Endothelial cell (in vitro differentiated cells): ENCODE measurements at places on chromosomes 12 and 14. TPM values are rescaled to one million over a fixed set of nuclear protein-coding genes. Genes with fewer than 3 reads are reported as not detected.

GRCh38 chr12:13116259-13116658 is 12.8 kb upstream of the GSG1 start:
- no peak overlapping the region for H3K4me3 ChIP-seq
- H3K4me1 ChIP-seq = peaks cover 21% of the 10 kb centered on the region
- no peak for DNase-seq
- peaks cover 2% of the 10 kb centered on the region for H3K27me3 ChIP-seq

GRCh38 chr12:19707948-19708409 is 268.7 kb downstream of the AEBP2 start:
- peaks cover 18% of the 10 kb centered on the region for H3K4me1 ChIP-seq
- no peak overlapping the region for H3K4me3 ChIP-seq
- DNase-seq = no peak
- no peaks in the 10 kb centered on the region for H3K36me3 ChIP-seq

- H3K4me3 ChIP-seq = no peak overlapping the region
- no peaks in the 10 kb centered on the region for H3K4me1 ChIP-seq
- no peaks in the 10 kb centered on the region for H3K36me3 ChIP-seq
- H3K27ac ChIP-seq = no peak overlapping the region
- H3K27me3 ChIP-seq = peaks cover 2% of the 10 kb centered on the region
These were observed 52.9 kb upstream of the OR9K2 start for GRCh38 chr12:55073043-55074022.

- peak; percentile 44 for DNase-seq
- H3K36me3 ChIP-seq = peaks cover 28% of the 10 kb centered on the region
- peaks cover 18% of the 10 kb centered on the region for H3K27me3 ChIP-seq
- H3K4me1 ChIP-seq = peaks cover 24% of the 10 kb centered on the region
These were observed 6.7 kb downstream of the CDKN1B start for GRCh38 chr12:12723681-12724420.

DNA sequence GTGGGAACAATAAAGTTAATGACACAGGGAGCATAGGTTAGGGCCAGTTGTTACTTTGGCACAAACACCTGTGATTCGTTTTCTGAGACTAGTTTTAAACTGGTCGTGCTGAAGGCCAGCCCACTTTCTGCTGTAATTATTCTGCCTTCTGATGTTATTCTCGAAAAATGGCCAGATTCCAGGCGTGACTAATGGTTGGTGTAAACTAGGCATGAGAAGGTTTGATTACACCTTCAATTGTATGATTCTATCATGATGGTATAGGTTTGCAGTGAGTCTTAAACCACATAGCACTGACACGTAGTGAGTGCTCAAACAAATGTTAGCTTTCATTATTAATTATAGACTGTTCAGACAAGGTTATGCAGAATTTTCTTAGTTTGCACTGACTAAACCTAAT is 39.0 kb downstream of the CKB start:
- no peak for DNase-seq

DNA sequence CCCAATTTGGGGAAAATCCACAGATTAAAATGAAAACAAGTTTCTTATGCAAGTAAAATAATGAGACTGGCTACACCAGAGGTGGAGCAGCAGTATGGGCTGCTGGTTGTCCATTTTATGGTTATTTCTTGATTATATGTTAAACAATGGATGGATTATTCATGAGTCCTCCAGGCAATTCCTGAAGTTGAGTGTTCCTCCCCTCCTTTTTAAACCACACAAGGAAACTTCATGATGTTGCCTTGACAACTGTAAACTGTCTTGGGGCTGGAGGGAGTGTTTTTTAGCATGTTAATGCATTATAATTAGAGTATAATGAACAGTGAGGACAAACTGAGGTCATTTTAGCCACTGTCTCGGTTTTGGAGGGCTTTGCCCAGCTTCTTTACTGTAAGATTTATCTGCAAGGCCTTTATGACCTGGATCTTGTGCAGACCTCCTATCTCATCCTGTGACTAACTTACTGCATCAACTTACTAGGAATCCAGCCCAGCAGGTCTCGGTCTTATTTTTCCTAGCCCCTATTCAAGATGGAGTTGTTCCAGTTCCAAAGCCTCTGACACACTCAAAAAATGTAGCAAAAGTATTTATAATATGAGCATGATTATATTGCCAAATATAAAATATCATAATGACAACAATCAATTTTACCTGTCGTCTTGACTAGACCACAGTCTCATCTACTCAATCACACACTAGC is 534.0 kb downstream of the TMEM121 start:
- H3K4me3 ChIP-seq = no peak overlapping the region
- H3K27ac ChIP-seq = no peak overlapping the region
- H3K27me3 ChIP-seq = peaks cover 9% of the 10 kb centered on the region
- peaks cover 12% of the 10 kb centered on the region for H3K36me3 ChIP-seq

GRCh38 chr14:104550861-104551728 is 28.5 kb upstream of the C14orf180 start:
- H3K4me1 ChIP-seq = no peaks in the 10 kb centered on the region
- H3K27ac ChIP-seq = no peak overlapping the region
- no peak for DNase-seq
- H3K36me3 ChIP-seq = no peaks in the 10 kb centered on the region

- H3K27ac ChIP-seq = peak overlapping the region; percentile 34
- no peak for DNase-seq
- peaks cover 47% of the 10 kb centered on the region for H3K4me1 ChIP-seq
- H3K36me3 ChIP-seq = peaks cover 35% of the 10 kb centered on the region
These were observed 3.6 kb downstream of the UBC start for GRCh38 chr12:124910561-124911478.

RFX4 gene
- not detected for total RNA-seq

GRCh38 chr12:115259968-115260747 is 576.2 kb upstream of the TBX3 start:
- no peaks in the 10 kb centered on the region for H3K36me3 ChIP-seq
- no peak overlapping the region for H3K27ac ChIP-seq
- no peak for DNase-seq
- H3K4me3 ChIP-seq = no peak overlapping the region
- no peaks in the 10 kb centered on the region for H3K27me3 ChIP-seq
- no peaks in the 10 kb centered on the region for H3K4me1 ChIP-seq

GRCh38 chr12:108082485-108082884 is 46.6 kb upstream of the WSCD2 start:
- no peak overlapping the region for H3K4me3 ChIP-seq
- peaks cover 1% of the 10 kb centered on the region for H3K27me3 ChIP-seq
- no peak overlapping the region for H3K27ac ChIP-seq
- H3K36me3 ChIP-seq = no peaks in the 10 kb centered on the region

PDE3A gene
- 0.97 TPM for total RNA-seq

PTPRR gene
- total RNA-seq = 0.33 TPM

LRTM2 gene
- not detected for total RNA-seq

DNA sequence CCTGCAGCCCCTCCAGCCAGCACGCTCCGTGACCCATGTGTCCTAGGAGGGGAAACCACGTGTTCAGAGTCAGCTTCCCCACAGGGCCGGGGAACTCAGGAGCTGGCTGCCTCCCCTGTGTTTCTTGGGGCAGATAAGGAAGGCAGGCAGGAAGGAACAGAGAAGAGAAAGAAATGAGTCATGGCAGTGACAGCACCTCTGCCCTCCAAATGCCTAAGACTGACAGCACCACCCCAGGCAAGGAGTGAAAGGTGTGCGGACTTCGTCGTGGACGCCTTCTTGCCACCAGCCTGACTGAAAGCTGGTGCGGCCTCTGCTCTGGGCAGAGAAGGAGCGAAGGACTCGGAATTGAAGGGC is 167.0 kb upstream of the FKBP4 start:
- H3K4me3 ChIP-seq = no peak overlapping the region
- H3K36me3 ChIP-seq = no peaks in the 10 kb centered on the region
- DNase-seq = no peak

DNA sequence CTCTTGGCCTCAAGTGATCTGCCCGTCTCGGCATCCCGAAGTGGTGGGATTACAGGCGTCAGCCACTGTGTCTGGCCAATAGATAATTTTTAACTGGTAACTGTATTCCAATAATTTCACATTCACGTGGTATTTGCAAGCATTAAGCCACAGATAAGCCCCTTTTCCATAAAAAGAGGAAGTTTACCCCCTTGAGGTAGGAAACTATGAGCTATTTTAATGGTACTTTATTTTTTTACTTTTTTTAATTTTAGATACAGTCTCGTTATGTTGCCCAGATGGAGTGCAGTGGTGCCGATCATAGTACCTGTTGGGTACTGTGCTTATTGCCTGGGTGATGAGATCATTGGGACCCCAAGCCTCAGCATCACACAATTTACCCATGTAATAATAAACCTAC is 42.9 kb upstream of the AP4S1 start:
- no peaks in the 10 kb centered on the region for H3K36me3 ChIP-seq
- H3K27ac ChIP-seq = no peak overlapping the region
- H3K27me3 ChIP-seq = no peaks in the 10 kb centered on the region

- peaks cover 2% of the 10 kb centered on the region for H3K27me3 ChIP-seq
- no peaks in the 10 kb centered on the region for H3K4me1 ChIP-seq
- DNase-seq = no peak
- peaks cover 33% of the 10 kb centered on the region for H3K36me3 ChIP-seq
These were observed 72.7 kb downstream of the RIN3 start for GRCh38 chr14:92585981-92586937.

DNA sequence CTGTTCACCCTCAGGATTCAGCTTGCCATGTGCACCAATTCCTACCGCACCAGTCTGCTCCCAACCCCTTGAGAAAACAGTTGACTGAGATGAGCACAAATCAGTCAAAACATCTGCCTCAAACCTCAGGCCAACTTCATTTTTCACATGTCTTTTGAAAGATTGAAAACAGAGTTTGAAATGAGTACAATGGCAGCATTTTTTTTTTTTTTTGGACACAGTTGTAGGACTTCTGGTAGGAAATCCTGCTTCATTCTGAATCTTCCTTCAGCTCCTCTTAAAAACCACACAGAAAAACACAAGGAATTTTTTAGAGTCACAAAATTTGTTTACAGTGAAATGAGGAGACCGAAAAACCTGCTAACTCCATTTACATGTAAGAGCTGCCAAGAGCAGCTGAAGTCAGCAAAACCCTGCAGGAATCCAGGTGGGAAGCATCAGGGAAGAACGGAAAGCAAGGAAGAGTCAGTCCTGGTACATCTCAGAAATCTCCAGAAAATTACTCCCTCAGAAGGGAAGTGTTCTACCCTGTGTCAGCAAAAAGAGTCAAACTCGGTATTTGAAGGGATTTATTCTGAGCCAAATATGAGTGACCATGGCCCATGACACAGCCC is 100.3 kb upstream of the TMTC1 start:
- no peaks in the 10 kb centered on the region for H3K27me3 ChIP-seq
- no peaks in the 10 kb centered on the region for H3K4me1 ChIP-seq
- no peak overlapping the region for H3K27ac ChIP-seq
- no peaks in the 10 kb centered on the region for H3K36me3 ChIP-seq

DNA sequence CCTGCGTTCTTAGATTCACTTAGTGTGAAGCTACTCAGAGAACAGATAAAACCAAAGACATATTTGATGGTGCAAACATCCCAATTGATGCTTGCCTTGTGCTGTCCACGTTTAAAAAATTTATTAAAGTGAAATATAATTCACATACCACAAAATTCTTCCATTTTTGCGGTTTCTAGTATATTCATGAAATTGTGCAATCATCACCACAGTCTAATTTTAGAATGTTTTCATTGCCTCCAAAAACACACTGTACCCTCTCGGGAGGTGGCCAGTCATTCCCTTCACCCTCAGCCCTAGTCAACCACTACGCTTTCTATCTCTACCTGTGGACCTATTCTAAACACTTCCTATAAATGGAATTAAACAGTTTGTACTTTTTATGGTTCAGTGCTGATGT is 1109.2 kb downstream of the FLRT2 start:
- no peak overlapping the region for H3K4me3 ChIP-seq
- H3K4me1 ChIP-seq = no peaks in the 10 kb centered on the region
- H3K36me3 ChIP-seq = no peaks in the 10 kb centered on the region
- no peak for DNase-seq
- H3K27ac ChIP-seq = no peak overlapping the region
- no peaks in the 10 kb centered on the region for H3K27me3 ChIP-seq

GPX2 gene
- total RNA-seq = not detected

DNA sequence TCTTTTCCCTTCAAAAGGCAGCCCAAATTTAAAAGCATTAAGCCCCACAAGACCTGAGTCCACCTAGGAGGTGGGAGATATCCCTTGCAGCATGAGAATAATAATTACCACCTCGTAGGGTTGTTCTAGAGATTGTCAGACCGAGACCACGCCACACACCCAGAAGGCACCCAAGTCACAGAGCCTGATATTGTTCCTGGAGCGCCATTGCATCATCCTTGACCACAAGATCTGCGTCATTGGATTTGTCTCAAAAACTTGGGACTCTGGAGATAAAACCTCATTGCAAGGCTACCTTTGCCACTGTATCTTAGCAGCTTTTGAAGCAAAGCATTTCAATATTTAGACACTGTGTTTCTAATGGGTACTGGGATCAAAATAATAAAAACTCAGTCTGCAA is 29.4 kb upstream of the PPP2R5C start:
- peaks cover 3% of the 10 kb centered on the region for H3K36me3 ChIP-seq
- peaks cover 3% of the 10 kb centered on the region for H3K27me3 ChIP-seq
- H3K4me1 ChIP-seq = peaks cover 15% of the 10 kb centered on the region
- H3K4me3 ChIP-seq = no peak overlapping the region

DNA sequence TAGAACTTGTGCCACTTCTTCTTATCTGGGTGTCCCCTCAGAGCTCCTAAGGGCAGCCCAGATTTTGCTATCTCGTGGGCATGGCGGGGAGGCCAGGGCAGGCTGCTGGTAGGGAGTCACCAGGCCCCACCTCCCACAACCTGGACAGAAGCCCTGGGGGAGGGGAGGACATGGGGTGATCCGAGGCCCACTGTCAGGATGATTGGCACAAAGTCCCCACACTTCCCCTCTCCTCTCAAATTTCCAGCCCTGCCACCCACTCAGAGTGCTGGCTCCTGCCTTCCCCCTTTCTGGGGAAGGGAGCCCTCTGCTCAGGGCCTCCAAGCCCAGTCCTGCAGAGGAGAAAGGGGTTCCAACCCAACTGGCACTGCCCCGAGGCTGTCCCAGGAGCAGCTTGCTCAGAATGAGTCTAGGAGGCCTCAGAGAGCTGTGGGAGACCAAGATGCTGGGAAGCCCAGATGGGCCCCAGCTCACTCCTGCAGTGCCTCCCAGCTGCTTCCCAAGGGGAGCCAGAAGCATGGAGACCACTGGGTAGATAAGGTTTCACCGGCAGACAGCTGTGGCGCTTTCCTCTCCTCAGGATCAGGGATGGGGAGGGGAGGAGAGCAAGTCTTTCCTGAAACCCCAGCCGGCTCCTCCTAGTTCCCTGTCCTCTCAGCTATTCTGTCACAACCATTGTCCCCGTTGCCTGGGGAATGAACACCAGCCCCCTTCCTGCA is 82.8 kb downstream of the B4GALNT3 start:
- H3K27ac ChIP-seq = no peak overlapping the region
- H3K27me3 ChIP-seq = peaks cover 11% of the 10 kb centered on the region
- H3K4me3 ChIP-seq = no peak overlapping the region
- peaks cover 3% of the 10 kb centered on the region for H3K36me3 ChIP-seq

- peaks cover 3% of the 10 kb centered on the region for H3K36me3 ChIP-seq
- no peak overlapping the region for H3K27ac ChIP-seq
- DNase-seq = peak; percentile 7
- H3K4me1 ChIP-seq = peaks cover 4% of the 10 kb centered on the region
- H3K27me3 ChIP-seq = no peaks in the 10 kb centered on the region
These were observed 702.7 kb downstream of the TMTC2 start for GRCh38 chr12:83389237-83389996.
